NCI-H69 (cell line): ENCODE measurements at places on chromosomes 1 and 21.

GRCh38 chr1:145995148-145995881, 1.1 kb downstream of the TXNIP start:
- peak; percentile 36 for DNase-seq

GRCh38 chr1:184037849-184038591, 492 bp upstream of the COLGALT2 start:
- no peak for DNase-seq

- DNase-seq, result peak; percentile 55
Measured at GRCh38 chr1:21139601-21140000, 37.1 kb downstream of the EIF4G3 start.

- no peak for DNase-seq
Measured at GRCh38 chr1:32137111-32137510, 29.3 kb downstream of the KPNA6 start.

- no peak for DNase-seq
Measured at GRCh38 chr21:45293220-45293725, 5.6 kb upstream of the POFUT2 start.

DNA sequence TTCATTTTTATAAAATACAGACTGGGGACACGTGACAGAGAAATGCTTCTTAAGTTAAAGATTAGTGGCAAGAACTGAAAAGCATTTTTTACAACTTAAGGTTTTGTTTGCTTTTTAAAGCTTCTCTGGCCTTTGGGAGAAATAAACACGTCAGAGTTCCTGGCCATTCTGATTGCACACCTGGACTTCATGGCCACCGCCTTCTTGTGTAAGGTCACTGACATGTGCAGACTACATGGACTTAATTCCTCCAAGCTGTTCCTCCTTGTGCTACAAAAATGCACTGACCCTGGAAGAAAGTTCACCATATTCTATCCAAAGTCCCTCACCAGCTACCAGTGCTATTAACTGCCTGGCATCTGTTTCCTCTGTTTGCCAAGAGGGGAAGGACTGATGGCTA, 56.1 kb downstream of the GADD45A start:
- DNase-seq, result peak; percentile 91

DNA sequence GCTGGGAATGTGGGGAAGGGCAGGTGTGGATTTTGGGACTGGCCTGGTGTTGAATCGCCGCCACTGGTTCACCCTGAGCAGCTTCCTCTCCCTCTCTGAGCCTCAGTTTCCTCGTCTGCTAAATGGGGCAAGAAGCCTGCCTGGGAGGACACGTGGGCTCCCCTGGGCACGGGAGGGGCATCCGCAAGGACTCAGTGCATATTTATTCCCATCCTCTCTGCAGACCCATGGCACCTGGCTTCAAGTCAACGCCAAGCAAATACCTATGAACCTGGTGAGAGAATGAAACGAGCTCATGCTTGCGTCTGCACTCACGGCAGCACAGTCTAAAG, 234.4 kb downstream of the PTPRU start:
- no peak for DNase-seq

- DNase-seq, result no peak
Measured at GRCh38 chr1:32122151-32122550, 14.3 kb downstream of the KPNA6 start.

DNA sequence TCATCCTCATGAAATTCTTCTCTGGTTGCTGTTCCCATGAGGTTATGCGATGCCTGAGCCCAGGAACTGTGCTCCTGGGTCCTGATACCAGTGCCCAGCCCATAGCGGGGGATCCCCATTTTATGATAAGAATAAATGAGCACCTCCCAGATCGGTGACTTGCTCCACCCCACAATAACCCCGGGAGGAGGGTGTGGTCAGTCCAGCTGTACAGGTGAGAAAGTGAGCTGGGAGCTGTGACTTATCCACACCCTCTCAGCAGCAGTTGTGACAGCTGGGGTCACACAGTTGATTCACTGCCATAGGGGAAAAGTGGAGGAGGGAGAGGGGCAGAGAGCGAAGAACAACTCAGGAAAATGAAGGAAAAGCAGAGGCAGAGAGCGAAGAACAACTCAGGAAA, 33.4 kb downstream of the OR2G3 start:
- no peak for DNase-seq

DNA sequence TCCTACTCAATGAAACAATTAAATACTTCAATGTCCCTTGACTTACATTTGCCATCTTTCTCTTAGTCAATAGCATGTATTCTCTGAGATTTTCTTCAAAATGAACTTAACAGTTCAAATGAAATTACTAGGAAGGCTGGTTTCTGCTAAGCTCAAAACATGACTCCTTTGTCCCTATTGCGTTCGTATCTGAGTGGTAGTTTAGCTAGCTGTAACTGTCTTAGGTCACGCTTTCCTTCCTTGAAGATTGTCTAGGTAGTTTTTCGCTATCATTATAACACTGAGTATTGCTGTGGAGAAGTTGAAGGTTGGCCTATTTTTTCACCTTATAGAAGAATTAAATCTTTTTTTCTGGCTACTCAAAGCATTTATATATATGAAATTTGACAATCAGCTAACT, 1535.2 kb downstream of the PLA2G4A start:
- no peak for DNase-seq

- no peak for DNase-seq
Measured at GRCh38 chr21:45517249-45518065, 24.8 kb downstream of the SLC19A1 start.

DNA sequence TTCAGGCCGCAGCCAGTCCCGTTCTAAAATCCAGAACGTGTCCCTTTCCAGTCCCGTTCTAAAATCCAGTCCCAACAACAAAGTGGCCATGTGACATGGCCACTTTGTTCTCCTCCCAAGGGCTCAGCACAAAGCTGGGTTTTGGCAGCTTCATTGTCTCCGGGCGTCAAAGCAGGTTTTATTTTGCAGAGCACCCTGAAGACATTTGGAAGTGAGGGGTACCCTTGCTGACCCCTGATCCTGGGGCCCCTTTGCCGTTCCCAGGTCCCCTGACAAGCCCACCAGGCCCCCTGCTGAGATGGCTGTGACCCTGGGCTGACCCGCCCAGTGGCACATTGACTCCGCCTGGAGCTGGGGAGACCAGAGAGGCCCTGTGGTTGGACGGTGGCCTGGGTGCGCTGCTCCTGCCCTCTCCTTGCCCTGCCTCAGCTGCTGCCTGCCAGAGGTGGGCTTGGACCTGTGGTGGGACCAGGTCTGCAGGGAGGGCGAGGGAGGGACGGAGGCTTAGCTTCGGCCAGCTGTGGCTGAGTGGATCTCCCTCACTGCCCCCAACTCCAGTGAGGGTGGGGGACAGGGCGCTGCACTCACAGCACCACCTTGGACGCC, 4.3 kb downstream of the PFKL start:
- no peak for DNase-seq

DNA sequence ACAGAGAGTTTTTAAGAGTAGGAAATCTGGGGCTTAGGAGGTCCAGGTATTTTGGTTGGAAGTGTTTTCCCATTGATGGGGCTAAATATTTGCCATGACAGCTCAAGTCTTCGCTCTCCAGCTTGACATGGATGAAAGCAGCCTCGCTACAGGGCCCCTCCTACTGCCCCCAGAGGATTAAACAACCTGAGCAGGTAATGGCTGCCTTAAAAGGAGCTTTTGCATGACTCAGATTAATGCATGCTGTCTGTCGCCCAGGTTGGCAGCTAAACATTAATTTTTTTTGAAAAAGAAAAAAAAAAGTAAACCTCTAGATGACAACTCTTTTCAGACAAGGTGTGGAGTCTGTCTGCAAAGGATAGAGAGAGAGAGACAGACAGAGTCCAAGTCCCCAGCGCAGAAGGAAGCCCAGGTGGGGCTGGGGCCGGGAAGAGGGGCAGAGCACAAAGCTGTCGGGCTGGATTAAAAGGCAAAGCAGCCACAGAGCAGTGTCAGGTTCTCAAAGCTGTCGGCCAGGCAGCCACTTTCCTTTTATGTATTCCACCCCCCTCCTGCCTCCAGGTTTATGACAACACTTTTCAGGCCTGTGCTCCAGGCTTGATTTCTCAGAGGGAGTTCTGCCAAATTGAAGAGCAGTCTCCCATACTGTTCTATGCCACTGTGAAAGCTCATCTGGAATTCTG, 127.9 kb downstream of the CLIC6 start:
- DNase-seq, result peak; percentile 39

- no peak for DNase-seq
Measured at GRCh38 chr21:28357743-28358142, 634.9 kb downstream of the LTN1 start.

DNA sequence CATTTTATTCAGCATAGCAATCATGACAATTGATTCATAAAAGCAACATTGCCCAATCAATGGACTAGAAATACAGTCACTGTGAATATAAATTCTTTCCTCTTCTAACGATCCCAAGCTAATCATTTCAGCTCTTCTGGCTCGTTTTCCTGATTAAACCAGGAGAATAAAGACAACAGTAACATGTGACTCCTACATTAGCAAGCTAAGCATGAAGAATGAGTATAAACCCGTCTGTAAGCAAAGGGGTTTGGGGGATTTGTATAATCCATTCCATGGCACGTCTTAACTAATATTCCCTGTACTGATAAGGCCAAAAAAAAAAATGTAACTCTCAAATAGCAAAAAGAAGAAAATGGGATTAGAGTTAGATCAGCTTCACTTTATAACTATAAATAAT, 21.6 kb downstream of the IRF2BP2 start:
- no peak for DNase-seq

DNA sequence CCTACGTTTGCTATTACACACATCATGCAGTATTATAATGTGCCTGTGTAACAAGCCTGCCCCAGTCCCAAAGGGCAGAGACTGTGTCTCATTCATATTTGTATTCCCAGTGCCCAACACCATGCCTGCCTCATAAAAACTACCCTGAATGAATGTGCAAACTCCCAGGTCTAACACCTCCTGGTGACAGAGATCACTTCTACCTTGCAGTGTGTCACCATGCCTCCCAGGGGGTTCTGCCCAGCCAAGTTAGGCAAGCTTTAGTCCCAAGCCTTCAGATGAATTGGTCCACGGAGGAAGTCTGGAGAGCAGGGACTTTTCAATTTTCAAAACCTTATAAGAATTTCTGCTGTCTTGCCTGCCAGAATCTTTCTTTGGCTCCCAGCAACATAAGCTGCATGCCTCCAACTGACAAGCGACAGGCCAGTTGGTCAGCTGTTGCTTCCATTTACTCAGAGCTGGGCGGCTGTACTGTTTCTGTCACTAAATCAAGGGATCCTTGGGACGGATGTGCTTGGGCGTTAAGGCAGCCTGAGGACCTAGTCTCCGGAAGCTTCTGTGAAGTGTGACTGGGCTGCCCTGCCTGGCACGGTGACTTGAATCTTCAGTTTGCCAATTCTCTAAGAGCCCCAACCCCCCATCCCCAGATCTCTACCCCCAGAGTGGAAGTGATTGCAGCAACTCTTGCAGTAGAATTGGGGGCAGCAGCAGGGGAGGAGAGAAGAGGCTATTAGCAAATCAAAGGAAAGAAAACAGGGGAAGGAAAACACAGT, 1.2 kb downstream of the RXRG start:
- peak; percentile 78 for DNase-seq

DNA sequence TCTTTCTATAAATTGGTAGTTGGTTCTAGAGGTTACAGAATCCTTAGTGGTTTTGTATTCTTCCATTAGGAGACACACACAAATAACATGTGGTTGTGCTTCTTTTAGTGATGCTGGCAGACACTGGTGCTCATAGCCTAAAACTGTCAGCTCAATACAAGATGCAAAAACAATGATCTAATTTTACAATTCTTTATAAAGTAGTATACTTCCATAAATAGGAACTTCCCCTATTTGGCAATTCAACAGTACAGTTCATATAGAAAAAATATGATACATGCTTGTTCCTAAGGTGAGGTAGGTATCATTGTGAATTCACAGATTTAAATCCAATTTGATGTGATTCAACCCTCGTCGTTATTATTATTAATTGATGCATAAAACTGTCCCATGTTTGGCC, 20.8 kb upstream of the CCDC17 start:
- no peak for DNase-seq

DNA sequence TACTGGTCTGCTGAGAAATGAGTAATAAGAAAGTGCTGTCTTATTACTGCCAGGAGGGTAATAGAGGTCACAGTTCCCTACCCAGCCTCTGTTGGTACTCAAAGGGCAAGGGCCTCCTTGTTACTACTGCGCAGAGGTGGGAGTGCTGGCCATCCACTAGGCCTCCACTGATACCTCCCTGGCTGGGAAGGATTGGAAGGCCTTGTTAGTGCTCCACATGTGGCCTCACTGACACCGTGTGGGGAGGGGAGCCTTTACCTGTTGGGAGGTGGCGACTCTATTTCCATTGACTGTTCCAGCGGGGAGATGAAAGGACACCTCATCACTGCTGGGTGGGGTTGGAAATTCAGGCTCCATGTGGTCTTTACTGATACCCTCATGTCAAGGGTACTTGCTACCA, 57.8 kb upstream of the USP24 start:
- no peak for DNase-seq

DNA sequence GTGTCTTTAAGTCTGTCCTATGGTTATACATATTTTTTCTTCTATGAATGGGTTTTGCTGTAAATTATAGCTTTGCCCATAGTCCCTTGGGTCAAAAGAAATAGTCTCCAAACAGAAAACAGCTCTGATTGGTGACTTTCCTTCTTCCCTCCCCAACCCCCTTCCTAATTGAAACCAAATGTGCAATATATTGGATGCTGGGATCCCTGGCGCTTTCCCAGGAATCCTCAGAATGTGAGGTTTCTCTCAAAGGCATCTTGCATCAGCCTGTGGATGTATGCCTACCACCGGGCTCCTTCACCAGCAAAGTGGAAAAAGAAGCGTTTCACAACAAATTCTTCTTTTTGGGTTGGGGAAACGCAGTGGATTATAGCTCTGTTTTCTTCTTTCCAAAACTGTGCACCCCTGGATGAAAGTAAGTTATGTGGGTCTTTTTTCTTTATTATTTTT, at the start of gene DDR2:
Gene DDR2 (plus strand): TSS at position 248 of the 450 bp plus-strand sequence. CDS start 86,600 bp downstream, outside the sequence.
- DNase-seq, result peak; percentile 62

DNA sequence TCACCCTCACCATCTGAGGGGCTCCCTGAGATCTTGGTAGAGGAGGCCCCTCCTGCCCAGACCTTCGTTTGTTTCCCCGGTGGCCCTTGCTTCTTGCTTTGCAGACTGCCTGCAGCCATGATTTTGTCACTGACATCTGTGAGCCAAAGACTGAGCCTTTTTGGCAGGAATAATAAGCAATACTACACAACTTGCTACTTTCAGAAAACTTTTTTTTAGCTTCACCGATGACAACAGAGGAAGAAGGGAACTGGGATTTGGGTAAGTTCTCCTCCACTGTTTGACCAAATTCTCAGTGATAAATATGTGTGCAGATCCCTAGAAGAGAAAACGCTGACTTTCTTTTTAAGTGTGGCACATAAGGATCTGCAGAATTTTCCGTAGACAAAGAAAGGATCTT, 11.7 kb upstream of the CD101 start:
- DNase-seq, result no peak

- DNase-seq, result no peak
Measured at GRCh38 chr1:3249631-3250501, 180.9 kb downstream of the PRDM16 start.
